ENCODE measurements at places on chromosomes 3 and 15.

DNA sequence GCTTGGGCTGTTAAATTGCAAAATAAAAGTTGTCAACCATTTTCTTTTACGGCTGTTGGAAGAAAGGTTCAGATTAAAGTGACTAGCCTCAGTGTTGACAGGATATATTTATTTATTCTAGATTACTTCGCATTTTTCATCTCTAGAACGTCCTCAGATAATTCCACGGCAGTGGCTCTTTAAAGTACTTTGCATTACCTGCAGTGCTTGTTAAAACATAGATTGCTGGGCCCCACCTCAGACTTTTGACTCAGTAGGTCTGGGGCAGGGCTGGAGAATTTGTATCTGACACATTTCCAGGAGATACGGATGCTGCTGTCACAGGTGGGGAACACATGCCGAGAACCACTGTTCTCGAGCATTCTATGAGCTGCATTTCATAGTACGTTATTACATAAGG is 292.7 kb downstream of the EDEM1 start:
- DNase-seq: no peak

DNA sequence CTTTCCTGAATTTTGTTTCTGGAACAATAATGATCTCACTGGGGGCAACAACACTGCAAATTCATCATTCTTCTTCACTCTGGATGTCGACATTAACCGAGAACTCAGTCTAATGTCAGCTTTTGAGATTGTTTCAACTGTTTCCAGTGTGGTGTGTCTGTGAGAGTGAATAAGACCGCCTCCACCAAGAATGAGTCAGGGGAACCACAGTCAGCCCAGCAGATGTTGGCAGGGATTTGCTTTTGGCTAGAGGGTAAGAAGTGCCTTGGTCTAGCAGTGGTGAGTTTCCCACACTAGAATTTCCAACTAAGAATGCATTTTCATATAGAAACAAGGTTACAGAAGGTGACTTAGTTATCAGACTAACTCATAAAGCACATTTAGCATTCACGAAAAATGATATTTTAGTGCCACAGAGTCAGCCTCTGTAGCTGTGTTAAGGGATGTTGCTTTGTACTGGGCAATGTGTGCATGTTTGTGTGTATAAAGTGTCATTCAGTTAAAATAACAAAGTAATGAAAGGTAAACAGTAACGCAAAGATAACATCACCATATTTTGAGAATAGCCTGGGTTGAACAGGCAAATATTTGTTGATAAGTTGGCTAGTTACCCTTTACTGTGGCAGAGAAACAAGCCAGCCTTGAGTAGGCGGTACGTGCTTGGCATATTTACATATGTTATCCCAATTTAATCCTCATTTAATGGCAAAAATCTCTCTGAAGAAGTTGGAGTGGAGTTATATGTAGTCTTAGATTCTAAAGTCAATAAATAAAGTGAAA is 33.8 kb downstream of the DRD3 start:
- DNase-seq: no peak

DNA sequence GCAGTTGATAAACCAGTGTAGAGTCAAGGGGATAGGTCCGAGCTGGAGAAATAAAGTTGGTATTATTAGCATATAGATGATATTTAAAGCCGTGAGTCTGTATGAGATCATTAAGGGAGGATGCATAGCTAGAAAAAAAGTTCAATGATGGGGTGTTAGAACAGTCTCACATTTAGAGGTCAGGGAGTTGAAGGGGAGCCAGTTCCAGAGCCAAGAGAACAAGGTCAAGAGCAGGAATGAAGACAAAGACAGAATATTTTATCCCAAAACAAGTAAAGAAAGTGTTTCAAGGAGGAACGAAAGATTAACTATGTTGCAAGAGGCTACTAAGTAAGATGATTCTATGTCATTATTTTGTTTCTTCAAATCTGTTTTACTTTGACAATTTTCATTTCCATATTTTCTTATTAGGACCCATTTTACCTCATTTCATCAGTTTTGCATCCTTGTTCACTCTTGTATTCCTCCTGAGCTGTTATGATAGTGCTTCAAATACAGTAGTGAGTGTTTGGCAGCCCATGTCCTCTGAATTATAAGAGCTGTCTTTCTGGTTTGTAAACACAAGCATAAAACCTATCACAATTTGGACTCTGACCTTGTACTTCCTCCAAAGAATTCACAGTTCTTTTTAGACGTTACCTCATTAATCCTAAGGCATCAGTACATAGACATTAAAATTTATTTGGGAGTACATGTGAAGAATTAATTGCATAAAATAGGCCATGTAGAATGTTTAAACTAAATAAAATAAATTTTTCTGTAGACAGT is 695.7 kb upstream of the NECTIN3 start:
- DNase-seq: no peak

- DNase-seq: no peak
These were observed 66.8 kb upstream of the STRIT1 start for GRCh38 chr3:155360281-155360680.

GRCh38 chr15:69573815-69574475 is 121.3 kb downstream of the RPLP1 start:
- DNase-seq: no peak

DNA sequence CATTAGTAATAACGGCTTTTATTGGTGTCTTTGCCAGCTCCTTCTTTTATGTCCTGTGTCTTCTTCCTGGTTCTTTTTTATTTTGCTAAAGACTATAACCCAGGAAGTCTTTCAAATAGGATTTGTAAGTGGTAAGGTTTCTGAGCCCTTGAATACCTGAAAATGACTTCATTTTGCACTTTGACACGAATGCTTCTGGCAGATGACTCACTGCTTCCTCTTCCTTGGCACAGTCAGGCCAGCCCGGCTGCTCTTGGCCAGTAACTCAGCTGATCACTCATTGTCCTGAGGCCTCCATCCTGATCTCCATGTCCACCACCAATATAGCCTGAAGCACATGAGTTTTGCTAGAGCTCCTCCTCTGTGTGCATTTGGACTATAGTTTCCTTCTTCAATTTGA is 48.7 kb upstream of the NR2E3 start:
- no peak for DNase-seq

GRCh38 chr3:33681667-33682066 is 36.4 kb downstream of the CLASP2 start:
- no peak for DNase-seq

DNA sequence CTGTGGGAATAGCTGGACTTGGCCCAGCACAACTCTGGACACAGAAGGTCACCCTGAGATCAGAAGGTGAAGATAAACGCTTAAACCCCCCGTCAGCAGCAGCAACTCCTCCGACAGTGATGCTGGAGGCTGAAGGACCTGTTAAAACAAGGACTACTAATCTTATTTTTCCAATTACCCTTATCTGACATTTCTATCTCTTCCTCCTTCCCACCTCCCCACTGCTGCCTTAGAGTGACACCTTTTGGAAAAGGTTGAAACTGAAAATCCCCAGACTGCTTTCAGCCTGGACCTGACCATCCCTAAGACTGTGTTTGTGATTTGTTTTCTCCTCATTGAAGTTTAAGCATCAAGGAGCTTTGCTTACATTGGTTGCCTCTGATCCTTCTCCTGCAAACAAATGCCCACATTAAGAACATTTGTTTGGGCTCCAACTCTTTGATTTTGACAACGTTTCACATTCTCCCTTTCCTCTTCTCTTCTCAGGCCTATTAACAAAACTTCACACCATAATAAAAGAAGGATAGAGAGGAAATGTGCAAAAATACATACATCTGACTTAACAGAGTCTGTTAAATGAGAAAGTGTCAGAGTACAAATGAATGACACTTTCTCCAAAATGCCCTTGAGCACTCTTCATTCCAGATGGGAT is 410.6 kb upstream of the WNT5A start:
- peak; percentile 38 for DNase-seq
